Thoracic aorta (tissue), 2 donors: ENCODE measurements at places on chromosomes 16 and 17.

GRCh38 chr16:69100071-69100691 lies 5.3 kb upstream of the HAS3 start:
- H3K4me3 ChIP-seq, result no peak overlapping the region
- H3K36me3 ChIP-seq, result no peaks in the 10 kb centered on the region
- no peak for DNase-seq
- peaks cover 1% of the 10 kb centered on the region for H3K4me1 ChIP-seq

- H3K4me3 ChIP-seq, result peak overlapping the region; percentile 27
- no peaks in the 10 kb centered on the region for H3K27me3 ChIP-seq
- no peak overlapping the region for H3K27ac ChIP-seq
- H3K36me3 ChIP-seq, result no peaks in the 10 kb centered on the region
- DNase-seq, result no peak
Observed at GRCh38 chr17:2867441-2868424, 71.5 kb downstream of the RAP1GAP2 start.

DNA sequence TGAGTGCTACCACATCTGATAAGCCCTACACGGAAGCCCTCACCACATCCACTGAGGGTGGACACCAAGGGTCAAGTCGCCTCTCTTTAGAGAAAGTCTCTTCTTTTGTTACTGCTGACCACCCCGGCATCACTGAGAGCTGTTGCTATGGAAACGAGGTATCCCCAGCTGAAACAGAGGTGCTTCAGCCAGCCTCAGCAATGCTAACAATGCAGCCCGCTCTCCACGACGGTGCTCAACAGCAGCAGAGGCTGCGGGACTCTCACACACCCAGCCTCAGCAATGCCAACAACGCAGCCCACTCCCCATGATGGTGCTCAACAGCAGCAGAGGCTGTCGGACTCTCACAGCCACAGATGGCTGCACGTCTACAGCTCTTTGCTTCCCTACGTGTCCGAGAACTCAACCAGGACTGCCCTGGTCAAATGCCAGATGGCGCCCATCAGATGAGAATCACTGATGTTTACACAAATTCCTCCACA lies 41.4 kb downstream of the VPS53 start:
- H3K4me3 ChIP-seq, result no peak overlapping the region
- peaks cover 15% of the 10 kb centered on the region for H3K4me1 ChIP-seq
- no peak overlapping the region for H3K27ac ChIP-seq
- peaks cover 4% of the 10 kb centered on the region for H3K36me3 ChIP-seq
- no peaks in the 10 kb centered on the region for H3K27me3 ChIP-seq
- no peak for DNase-seq

DNA sequence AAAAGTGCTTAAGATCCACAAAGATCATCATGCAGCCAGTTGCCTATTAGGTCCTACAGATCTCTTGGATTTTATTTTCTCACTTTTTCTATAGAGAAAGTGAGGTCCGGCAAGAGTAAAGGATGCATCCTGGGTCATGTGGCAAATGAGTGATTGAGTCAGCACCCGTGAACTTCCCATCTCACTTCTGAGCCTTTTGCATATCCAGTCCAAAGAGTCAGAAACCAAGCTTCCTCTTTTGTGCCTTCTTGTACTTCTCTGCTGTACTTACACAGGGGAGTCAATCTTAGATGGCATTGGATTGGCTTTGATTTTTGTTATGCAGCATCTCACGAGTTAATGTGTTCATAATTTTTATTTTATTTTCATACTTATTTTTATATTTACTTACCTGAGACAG lies 114.2 kb upstream of the IRX5 start:
- no peaks in the 10 kb centered on the region for H3K36me3 ChIP-seq
- H3K4me3 ChIP-seq, result no peak overlapping the region
- H3K27me3 ChIP-seq, result no peaks in the 10 kb centered on the region
- peaks cover 23% of the 10 kb centered on the region for H3K4me1 ChIP-seq
- H3K27ac ChIP-seq, result no peak overlapping the region

DNA sequence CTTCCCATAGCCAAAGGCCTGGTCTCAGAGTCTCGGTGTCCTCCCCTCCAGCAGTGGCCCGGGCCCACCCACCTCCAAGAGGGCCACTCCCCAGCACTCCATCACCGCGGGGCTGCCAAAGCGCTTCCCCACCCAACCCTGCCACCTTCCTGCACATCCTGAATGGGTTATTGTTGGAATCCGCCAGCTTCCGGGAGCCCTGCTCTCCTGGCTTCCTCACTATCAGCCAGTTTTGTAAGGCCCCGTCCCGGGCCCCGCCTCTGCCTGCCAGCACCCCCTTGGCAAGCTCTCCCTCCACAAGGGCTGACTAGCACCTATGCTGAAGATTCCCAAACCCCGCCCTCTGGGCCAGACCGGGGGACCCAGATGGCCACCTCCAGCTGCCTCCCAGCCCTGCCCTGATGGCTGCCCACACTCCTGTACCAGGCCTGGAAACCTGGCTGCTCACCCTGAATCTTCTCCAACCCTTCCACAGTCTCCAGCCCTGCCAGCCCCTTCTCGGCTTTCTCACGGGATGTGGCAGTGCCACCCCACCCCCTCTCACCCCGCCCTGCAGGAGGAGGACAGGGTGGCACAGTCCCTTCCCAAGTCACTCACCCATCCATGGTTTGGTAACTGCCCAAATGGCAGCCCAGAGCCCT lies 14.4 kb downstream of the MYBBP1A start:
- peaks cover 24% of the 10 kb centered on the region for H3K36me3 ChIP-seq
- H3K4me1 ChIP-seq, result peaks cover 29% of the 10 kb centered on the region
- H3K27me3 ChIP-seq, result no peaks in the 10 kb centered on the region
- H3K27ac ChIP-seq, result no peak overlapping the region

- peaks cover 6% of the 10 kb centered on the region for H3K4me1 ChIP-seq
- no peak overlapping the region for H3K4me3 ChIP-seq
- H3K27me3 ChIP-seq, result no peaks in the 10 kb centered on the region
- no peak overlapping the region for H3K27ac ChIP-seq
Observed at GRCh38 chr17:29073520-29073919, 30.6 kb downstream of the PIPOX start.

- DNase-seq, result no peak
- no peak overlapping the region for H3K4me3 ChIP-seq
- no peaks in the 10 kb centered on the region for H3K4me1 ChIP-seq
- no peaks in the 10 kb centered on the region for H3K36me3 ChIP-seq
- H3K27me3 ChIP-seq, result no peaks in the 10 kb centered on the region
Observed at GRCh38 chr16:54487933-54488332, 201.3 kb upstream of the IRX3 start.

DNA sequence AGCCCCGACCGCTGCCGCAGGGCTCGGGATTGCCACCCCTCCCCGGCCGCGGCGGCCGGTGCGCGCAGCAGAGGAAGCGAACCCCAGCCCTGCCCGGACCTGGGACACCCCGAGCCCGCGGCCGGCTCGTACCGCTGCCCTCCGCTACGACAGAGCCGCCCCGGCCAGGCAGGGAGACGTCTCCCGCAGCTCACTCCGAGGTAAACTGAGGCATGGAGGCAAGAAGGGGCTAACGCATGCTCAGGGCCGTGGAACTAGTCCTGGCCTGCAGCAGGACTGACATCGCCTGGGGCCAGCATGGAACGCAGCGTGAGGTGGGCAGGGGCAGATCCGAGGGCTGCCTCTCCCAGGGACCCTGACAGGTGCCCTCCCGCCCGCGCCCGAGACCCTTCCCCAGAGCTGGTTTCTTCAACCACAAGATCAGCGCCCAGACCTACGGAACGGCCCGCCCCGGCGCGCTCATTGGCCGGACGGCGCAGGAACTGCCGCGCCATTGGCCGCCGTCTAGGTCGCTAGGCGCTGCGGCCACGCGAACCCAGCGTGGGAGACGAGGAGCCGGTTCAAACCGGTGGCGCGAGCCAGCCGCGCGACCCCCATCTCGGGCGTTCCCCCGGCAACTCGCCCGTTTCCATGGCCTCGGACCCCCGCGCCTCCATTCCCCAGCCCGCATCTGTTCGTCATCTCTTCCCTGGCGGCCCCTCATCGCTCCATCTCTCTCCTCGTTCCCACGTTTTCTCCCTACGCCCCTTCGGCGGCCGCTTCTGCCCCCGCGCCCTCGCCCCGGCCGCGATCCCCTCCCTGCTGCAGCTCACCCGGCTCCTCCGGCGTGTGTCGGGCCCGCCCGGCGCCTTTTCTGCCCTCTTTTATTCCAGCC lies at the start of gene SLC43A2:
Gene SLC43A2 (minus strand): TSS at position 853 of the 874 bp plus-strand sequence. CDS start 960 bp downstream, outside the sequence.
- H3K4me1 ChIP-seq, result peaks cover 21% of the 10 kb centered on the region
- H3K27ac ChIP-seq, result peak within 1 kb of the TSS; percentile 77
- DNase-seq, result no peak
- H3K27me3 ChIP-seq, result no peaks in the 10 kb centered on the region
- H3K4me3 ChIP-seq, result peak within 1 kb of the TSS; percentile 82

DNA sequence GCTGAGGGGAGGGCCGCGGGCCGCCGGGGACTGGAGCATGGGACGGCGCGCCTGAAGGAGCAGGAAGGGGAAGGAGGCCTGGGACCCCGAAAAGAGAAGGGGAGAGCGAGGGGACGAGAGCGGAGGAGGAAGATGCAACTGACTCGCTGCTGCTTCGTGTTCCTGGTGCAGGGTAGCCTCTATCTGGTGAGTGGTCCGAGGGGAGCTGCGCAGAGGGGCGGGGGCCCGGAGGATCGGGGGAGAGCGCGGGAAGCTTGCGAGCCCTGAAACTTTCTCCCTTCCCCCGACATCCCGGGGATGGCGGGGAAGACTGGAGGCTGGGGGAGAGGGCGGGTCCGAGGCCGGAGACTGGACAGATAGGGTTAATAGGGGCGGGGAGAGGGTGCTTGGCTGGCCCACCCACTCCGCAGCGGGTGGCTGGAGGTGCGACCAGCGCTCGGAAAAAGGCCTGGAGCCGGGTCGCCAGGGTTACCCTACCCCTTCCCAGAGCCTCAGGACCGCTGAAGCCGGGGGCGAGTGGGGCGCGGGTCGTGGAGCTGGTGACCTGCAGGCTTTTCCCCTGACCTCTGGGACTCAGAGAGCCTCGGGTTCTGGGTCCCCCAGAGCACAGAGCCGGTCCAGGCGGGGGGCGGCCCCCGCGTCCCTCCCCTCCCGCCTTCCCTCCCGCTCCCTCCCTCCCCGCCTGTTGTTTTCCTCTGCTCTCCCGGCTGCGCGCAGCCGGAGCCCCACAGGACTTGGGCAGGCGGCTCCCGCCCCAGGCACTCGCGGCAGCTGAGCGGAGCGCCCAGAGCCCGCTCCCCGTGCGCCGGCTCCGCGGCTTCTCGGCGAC lies 631 bp downstream of the NXPH3 start:
- H3K27me3 ChIP-seq, result no peaks in the 10 kb centered on the region
- peaks cover 7% of the 10 kb centered on the region for H3K36me3 ChIP-seq
- peak overlapping the region; percentile 95 for H3K27ac ChIP-seq
- peaks cover 26% of the 10 kb centered on the region for H3K4me1 ChIP-seq
- peak overlapping the region; percentile 95 for H3K4me3 ChIP-seq
- no peak for DNase-seq

- DNase-seq, result no peak
- no peaks in the 10 kb centered on the region for H3K27me3 ChIP-seq
- H3K36me3 ChIP-seq, result no peaks in the 10 kb centered on the region
- peaks cover 7% of the 10 kb centered on the region for H3K4me1 ChIP-seq
- peak within 1 kb of the TSS; percentile 81 for H3K4me3 ChIP-seq
Observed at GRCh38 chr17:732067-732901, at the start of gene TLCD3A. Gene TLCD3A (plus strand): TSS chr17:732596. CDS start chr17:732648, 52 bp downstream.

- no peak overlapping the region for H3K4me3 ChIP-seq
- DNase-seq, result no peak
- no peaks in the 10 kb centered on the region for H3K27me3 ChIP-seq
Observed at GRCh38 chr17:41505809-41506767, 676 bp upstream of the KRT13 start.

DNA sequence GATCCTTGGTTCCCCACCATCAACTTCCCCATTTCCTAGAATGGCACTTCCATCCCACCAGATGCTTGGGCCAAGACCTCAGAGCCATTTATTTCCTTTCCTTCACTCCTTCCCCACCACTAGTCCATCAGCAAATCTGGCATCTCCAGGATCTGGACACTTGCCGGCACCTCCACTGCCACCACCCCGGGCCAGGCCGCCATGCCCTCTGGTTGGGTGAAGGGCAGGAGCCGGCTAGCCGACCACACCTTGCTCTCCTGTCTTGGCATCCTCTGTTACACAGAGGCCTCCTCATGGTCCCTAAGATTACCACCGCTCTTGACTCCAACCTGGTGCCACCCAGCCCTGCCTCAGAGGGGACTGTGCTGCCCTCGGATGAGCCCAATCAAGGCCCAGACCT lies 104.5 kb downstream of the RMI2 start:
- no peak overlapping the region for H3K4me3 ChIP-seq
- H3K4me1 ChIP-seq, result peaks cover 7% of the 10 kb centered on the region
- no peak for DNase-seq

GRCh38 chr17:3643889-3644349 lies 7.4 kb downstream of the CTNS start:
- no peaks in the 10 kb centered on the region for H3K4me1 ChIP-seq
- no peak overlapping the region for H3K27ac ChIP-seq
- DNase-seq, result no peak
- peaks cover 7% of the 10 kb centered on the region for H3K36me3 ChIP-seq
- H3K27me3 ChIP-seq, result no peaks in the 10 kb centered on the region

DNA sequence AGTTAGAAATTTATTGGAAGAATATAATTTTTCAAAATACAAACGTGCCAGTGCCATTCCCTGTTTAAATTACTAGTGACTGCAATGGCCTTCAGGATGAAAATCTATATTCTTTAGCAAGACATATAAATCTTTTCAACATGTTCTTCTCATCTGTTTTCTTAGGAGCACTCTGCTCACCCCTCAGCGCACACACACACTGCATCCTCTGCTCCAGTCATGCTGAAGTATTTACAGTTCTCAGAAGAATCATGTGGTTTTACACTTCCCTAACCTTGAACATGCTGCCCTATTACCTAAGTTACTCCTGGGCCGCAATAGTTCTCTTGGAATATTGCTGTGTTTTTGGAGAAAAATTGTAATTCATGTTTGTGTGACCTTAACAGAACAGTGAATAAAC lies 820.6 kb downstream of the CDH8 start:
- no peaks in the 10 kb centered on the region for H3K4me1 ChIP-seq
- no peaks in the 10 kb centered on the region for H3K36me3 ChIP-seq
- H3K4me3 ChIP-seq, result no peak overlapping the region

GRCh38 chr16:31269541-31269940 lies 9.8 kb downstream of the ITGAM start:
- no peak for DNase-seq
- H3K27ac ChIP-seq, result no peak overlapping the region
- H3K36me3 ChIP-seq, result no peaks in the 10 kb centered on the region
- no peaks in the 10 kb centered on the region for H3K27me3 ChIP-seq
- H3K4me1 ChIP-seq, result no peaks in the 10 kb centered on the region
- no peak overlapping the region for H3K4me3 ChIP-seq

DNA sequence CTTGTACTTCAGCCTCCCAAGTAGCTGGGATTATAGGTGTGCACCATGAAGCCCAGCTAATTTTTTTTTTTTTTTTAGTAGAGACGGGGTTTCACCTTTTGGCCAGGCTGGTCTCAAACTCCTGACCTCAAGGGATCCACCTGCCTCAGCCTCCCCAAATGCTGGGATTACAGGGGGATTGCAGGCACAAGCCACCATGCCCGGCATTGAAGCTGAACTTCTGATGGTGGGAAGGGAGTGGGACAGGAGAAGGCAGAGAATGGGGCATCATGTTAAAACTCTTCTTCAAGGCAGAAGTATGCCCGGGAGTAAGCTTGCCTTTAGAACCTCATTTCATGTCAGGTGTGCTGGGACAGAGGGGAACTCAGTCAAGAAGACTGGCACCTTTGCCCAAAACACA lies 48.6 kb upstream of the ZFHX3 start:
- no peaks in the 10 kb centered on the region for H3K27me3 ChIP-seq
- H3K36me3 ChIP-seq, result no peaks in the 10 kb centered on the region
- peaks cover 56% of the 10 kb centered on the region for H3K4me1 ChIP-seq
- peak overlapping the region; percentile 97 for H3K27ac ChIP-seq
- H3K4me3 ChIP-seq, result peak overlapping the region; percentile 45
